ENCODE measurements at places on chromosomes 11 and 22. TPM values are rescaled to one million over a fixed set of nuclear protein-coding genes. Genes with fewer than 3 reads are reported as not detected.

DNA sequence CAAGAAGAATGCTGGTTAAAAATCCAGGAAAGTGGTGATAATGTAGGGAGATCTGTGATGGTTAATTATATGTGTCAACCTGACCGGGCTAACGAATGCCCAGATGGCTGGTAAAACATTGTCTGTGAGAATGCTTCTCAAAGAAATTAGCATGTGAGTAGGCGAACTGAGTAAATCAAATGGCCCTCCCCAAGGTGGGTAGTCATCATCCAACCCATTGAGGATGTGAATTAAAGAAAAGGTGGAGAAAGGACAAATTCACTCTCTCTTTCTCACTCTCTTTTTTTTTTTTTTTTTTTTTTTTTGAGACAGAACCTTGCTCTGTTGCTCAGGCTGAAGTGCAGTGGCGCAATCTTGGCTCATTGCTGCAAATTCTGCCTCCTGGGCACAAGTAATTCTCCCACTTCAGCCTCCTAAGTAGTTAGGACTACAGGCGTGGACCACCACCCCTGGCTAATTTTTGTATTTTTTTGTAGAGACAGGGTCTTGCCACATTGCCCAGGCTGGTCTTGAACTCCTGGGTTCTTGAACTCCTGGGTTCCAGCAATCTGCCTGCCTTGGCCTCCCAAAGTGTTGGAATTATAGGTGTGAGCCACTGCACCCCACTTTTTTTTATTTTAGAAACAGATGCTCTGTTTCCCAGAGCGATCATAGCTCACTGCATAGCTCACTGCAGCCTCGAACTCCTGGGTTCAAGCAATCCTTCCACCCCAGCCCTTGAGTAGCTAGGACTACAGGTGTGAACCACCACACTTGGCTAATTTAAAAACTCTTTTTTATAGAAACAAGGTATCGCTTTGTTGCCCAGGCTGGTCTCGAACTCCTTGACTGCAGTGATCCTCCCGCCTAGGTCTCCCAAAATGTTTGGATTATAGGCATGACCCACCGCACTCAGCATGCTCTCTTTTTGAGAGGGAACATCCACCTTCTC, 22.0 kb upstream of the P2RY6 start:
- no peaks in the 10 kb centered on the region for H3K4me1 ChIP-seq
- H3K27me3 ChIP-seq, result no peaks in the 10 kb centered on the region
- H3K36me3 ChIP-seq, result no peaks in the 10 kb centered on the region
- no peak for DNase-seq
- no peak overlapping the region for H3K27ac ChIP-seq

- H3K27me3 ChIP-seq, result no peaks in the 10 kb centered on the region
- H3K27ac ChIP-seq, result no peak overlapping the region
- no peak overlapping the region for H3K4me3 ChIP-seq
- H3K36me3 ChIP-seq, result no peaks in the 10 kb centered on the region
- no peaks in the 10 kb centered on the region for H3K4me1 ChIP-seq
These were observed 884.8 kb upstream of the LRRC4C start for GRCh38 chr11:42344204-42344792.

DNA sequence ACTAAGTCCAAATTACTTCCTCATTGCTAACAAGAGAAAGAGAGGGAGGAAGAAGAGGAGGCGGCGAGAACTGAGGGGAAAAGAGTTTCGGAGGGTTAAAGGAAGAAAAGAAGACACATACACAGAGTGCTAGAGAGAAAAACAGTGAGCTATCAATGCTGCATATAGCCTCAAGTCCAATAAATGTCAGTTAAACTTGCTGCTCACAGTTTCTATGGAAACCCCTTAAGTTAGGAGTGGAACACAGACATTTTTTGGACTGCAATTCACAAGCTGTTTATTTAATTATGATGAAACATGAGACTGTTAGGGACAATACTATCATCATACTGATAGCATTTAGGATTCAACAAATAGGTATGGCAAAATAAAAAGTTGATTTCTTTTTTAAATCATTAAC, 1320.4 kb downstream of the LRRC4C start:
- no peaks in the 10 kb centered on the region for H3K4me1 ChIP-seq
- H3K27ac ChIP-seq, result no peak overlapping the region
- no peaks in the 10 kb centered on the region for H3K36me3 ChIP-seq

AIFM3 gene
- total RNA-seq, result not detected
